ENCODE measurements at places on chromosomes 4 and X.

DNA sequence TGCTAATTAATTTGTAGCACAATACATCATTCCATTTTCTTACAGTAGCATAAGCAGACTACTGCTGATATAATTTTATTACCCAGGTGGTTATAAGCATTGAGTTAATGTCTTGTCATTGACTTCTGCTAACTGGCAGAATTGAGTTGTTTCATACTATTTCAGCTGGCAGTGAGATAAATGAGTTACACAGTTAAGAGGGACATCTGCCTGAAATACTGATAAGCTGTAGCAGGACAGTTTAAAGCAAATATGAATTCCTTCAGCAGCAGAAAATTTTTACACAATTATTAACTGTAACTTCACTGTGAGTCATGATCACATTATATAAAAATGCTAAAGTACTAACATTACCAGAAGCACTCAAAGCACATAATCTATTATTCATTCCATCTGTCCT, 326.8 kb downstream of the INPP4B start:
- peak; percentile 16 for DNase-seq

- peak; percentile 80 for DNase-seq
Measured at GRCh38 chrX:119512146-119512800, 44.0 kb downstream of the SLC25A5 start.

DNA sequence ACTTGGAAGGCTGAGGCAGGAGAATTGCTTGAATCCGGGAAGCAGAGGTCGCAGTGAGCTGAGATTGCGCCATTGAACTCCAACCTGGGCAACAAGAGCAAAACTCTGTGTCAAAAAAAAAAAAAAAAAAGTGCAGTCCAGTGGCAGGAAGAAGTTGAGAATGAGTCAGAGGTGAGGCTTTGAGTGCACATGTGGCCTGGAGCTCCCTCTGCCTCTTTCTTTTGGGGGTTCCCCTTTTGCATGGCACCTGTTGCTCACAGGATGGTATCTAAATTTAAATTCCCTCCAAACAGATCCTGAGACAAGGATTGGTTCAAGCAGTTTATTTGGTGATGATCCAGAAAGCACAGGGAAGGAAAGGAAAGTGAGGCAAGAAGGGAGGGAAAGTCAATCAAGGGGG, 151.4 kb upstream of the STX18 start:
- DNase-seq, result no peak

- DNase-seq, result no peak
Measured at GRCh38 chrX:140274811-140275525, 229.9 kb downstream of the SOX3 start.

DNA sequence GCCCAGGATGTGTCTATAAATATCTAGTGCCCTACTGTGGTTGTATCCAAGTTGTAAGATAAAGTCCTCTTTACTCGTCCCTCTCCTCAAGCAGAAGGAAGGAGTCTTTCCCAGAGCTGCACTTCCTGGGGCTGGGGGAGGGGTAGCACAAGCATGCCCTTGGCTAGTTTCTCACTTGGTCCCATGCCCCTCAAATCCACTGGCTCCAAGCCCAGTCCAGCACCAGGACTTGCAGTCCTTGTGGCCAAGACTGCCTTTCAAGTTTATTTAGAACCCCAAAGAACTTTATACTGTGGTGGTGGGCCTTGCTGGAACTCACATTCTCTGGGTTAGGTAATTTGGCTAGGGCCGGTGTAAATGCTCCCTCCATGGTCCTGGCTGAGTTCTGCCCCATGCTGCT, 43.2 kb upstream of the SLC10A4 start:
- no peak for DNase-seq

GRCh38 chr4:1026115-1026514, 14.7 kb downstream of the FGFRL1 start:
- DNase-seq, result peak; percentile 67

- no peak for DNase-seq
Measured at GRCh38 chr4:21884615-21885014, 64.0 kb downstream of the KCNIP4 start.

GRCh38 chrX:98516120-98516519, 1632.4 kb downstream of the RPA4 start:
- no peak for DNase-seq

DNA sequence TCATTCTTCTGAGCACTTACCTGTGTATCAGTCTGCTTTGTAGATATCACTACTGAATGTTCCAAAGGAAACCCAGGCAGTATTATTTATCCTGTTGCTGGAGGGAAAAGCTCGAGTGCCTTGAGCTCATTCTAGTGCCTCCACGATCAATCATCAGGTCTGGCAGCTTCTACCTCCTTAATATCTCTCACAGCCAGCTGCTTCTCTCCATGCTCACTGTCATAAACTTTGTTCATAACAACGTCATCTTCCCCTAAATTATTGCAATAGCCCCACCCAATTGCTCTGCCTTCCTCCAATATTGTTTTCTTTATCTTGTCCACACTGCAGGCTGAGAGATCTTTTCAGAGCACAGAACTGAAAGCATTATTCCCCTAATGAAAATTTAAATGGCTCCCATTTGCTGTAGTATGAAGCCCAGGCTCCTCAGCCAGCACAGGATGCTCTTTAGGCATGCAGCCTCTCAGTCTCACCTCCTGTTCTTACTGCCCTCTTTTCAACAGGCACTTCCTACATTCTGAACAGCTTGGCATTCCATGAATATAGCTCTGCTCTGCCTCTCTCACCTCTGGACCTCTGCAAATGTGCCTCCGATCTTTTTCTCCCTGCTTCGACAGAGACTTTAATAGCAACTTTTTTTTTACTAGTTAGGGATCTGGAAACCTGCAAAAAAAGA, 504.2 kb upstream of the IGFBP7 start:
- no peak for DNase-seq

GRCh38 chr4:4968161-4968725, 51.0 kb downstream of the CYTL1 start:
- no peak for DNase-seq

- DNase-seq, result no peak
Measured at GRCh38 chr4:45946699-45947098, 177.2 kb downstream of the GABRG1 start.

GRCh38 chrX:129682979-129683378, 28.2 kb upstream of the APLN start:
- DNase-seq, result no peak

DNA sequence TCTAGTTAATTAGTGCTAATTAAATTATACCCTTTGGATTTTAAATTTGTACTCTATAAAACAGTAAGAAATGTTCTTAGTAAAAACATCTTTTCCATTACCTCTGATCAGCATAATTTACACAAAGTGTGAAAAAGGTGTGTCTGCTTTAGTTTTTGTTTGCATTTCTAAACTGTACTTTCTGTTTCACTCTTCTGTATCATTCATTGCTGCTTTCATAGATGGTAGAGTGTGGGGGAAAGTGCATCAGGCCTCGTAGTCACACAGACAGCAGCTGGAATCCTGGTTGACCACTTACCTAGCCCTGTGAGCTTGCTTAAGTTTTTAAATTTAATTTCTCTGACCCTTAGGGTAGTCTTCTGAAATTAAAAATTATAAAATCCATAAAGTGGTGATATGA, 275.4 kb upstream of the PITX2 start:
- no peak for DNase-seq

DNA sequence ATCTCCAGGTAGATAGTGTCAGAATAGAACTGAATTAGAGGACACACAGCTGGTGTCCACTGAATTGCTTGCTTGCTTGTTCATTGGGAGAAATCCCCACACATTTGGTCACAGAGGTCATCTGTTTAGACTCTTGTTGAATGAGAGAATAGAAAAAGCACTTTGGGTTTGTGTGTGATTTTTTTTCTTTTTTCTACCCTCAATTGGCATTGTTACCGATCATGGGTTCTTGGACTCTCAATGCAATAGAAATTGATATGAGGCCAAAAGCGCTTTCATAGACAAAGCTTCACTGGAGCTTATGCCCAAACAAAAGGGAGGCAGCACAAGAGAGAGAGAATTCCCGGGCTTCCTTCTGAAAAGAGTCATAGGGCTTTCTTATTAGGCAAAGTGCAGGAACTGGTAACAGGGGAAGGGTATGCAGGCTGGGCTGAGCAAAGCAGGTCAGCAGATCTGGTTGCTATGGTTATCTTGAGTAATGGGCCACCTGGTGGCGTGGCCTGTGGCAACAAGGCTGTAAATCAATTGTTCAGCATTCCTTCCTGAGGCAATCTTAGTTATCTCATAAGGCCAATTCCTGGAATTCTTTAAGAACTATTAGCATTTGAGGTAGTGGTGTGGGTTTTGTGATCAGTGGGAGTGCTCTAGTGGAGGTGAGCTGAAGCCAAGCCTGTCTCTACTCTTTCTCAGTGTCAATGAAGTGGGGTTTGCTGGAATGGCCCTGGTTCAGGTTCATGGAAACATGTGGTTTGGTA, 5.3 kb upstream of the GPR82 start:
- no peak for DNase-seq

GRCh38 chr4:103786014-103786413, 66.2 kb upstream of the TACR3 start:
- peak; percentile 16 for DNase-seq

- DNase-seq, result no peak
Measured at GRCh38 chr4:155545456-155545855, 121.2 kb upstream of the GUCY1A1 start.

Measured in SK-N-SH (cell line).